ENCODE measurements at places on chromosomes 3 and 15.

DNA sequence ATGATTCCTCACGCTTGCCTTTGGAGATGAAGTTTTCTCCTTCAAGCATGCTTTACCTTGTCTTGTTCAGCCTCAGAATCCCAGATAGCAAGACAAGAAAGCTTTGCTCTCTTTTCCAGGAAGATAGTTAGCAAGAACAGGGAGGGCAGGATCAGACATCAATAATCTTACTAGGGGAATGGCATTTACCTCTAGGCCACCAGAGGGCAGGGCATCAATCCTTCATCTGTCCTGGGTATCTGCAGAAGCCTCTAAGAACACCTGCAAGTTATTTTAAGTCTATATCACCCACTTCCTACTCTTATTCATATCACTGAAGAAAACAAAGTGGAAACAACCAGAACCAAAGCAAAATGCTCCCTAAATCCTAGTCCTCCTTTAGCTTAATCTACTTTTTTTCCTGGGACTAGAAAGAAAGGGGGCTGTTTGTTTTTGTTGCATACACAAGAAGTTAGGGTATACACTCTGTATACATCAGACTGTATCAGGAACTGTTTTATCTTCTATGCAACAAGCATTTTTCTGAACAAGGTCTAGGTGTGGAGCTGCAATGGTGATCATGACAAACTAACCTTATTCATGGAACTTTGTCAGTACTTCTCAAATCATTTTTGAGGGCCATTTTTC, 862.5 kb downstream of the CADM2 start:
- no peak for DNase-seq

GRCh38 chr3:1079662-1080061, 13.2 kb upstream of the CNTN6 start:
- no peak for DNase-seq

GRCh38 chr3:192687488-192688152, 39.7 kb downstream of the FGF12 start:
- DNase-seq = no peak

DNA sequence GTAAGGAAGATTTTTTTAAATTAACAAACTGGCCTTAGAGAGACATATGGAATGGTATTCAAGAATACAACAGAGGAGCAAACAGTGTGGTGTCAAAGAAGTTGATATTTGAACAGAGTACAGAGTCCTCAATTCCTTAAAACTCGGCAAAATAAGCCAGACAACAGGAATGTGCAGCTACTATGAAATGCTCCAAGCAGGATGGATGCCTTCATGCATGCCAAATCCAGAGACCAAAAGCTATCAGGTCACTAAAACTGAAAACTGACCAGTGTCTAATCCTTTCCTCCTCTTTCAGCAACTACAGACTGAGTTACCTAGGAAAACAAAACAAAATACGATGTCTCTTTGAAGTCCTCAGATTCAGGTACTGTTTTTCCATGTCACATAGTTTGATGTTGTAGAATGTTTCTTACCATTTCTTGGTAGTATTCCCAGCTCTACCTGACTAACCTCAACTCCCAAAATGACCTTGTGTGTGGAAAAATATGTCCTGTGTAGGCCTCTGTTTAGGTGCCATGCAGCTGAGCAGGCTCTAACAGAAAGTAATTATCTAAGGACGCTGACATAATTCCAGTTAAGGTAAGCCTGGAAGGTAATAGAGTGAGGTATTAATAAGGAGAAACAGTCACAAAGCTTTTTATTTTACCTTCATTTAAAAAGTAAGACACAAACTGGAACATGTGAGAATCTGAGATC, 46.9 kb downstream of the TBL1XR1 start:
- no peak for DNase-seq

DNA sequence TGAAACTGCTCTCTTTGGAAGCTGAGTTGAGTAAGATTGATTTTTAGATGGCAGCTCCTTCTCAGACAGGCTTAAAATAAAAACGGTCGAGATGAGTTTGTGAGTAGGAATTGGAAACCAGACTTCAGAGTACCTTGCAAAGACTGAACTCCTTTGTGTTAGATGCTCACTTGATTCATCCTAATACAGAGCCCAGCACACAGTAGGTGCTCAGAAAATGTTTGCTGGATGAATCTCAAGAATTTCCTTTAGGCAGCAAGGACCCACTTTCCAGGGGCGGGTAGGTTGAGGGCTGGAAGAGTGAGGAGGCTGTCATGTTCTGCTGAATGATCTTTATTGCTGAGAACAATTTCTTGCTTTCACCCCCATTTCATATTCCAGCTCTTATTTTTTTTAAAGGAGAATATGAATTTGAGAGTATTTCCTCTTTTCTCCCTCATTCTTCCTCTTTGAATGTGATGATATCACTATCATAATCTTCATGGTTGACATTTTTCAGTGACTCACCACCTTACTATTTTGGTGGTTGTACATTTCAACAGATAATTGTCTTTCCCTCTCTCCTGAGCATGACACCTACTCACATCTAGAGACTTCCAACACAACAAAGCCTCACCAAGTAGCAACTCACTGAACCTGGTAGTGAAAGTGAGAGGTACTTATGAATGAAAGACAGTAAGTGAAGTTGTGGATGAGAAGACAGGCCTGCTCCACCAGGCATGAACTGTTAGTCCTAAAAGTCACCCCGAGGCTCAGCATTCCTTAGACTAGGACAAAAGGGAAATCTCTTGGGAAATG, 113.3 kb downstream of the PDCD6IP start:
- no peak for DNase-seq

- no peak for DNase-seq
Measured at GRCh38 chr15:85116494-85116893, 134.8 kb downstream of the PDE8A start.

DNA sequence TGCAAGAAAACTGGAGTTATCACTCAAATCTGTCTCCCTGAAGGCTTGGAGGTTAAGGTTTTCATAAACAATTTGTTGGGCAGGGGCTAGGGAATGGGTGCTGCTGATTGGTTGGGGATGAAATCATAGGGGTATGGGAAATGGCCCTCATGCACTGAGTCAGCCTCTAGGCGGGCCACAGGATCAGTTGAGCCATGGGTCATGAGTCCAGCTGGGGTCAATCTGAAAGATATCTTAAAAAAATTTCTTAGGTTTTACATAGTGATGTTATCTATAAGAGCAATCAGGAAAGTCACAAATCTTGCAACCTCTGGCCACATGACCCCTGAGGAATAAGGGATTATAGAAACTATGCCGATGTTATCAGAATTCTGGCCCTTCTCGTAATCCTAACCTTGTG, 491.7 kb downstream of the ZIC1 start:
- no peak for DNase-seq

DNA sequence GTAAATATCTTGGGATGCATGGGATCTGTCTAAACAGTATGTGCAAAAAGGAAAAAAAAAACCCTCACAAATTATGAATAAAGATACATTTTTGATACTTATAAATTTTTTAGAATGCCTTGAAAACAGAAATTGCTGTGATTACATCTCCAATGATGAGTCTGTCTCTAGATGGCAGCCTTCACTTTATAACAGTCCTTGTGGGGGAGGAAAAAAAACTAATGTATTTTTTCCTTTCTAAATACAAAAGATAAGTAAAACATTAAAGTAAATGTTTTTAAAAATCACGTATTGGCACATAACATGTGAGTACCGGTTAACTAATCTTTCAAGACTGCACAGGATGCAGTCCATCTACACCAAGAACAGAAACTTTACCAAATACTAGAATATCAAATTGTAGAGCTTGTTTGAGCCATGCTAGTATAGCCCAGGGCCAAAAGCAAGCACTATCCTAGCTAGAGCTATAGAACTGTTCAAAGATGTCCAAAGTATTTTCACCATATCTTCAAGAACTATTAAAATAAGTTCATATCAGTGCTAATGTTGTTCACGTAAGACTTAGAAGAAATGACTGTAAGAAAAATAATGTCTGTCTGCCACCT, 206.4 kb downstream of the STAG1 start:
- no peak for DNase-seq

DNA sequence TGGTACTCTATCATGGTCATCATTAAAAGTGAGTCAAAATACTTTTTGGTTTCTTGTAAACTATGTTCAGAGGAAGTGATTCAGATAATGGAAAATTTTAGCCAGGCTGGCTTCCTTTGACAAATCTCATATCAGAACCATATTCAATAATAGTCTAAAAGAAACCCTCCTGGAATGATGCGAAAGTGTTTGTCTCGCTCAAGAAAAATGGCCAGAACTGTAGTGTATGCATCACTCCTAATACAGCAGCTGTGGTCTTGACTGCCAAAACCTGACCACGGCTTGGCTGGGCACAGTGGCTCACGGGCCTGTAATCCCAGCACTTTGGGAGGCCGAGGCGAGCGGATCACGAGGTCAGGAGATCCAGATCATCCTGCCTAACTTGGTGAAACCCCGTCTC, 35.6 kb upstream of the KCNMB2 start:
- no peak for DNase-seq

GRCh38 chr15:75065467-75065850, 42.1 kb downstream of the PPCDC start:
- DNase-seq = no peak

DNA sequence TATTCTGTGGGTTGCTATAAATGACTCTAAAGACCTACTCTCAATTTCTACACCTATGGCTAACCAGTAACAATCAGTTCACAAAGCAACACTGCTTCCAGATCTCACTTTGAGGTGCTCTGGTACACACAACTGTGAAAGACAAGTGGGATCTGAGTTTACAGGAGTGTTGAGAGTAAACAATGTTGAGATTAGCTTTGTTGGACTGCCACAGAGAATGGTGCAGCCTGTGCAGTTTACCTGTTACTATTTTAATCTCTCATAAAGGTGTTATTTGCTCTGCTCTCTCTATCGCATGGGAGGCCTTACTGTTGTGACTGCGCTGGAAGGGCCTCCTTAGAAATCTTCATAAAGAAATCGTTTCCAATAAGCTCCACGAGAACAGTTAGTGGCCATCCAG, 112.0 kb downstream of the SOX2 start:
- no peak for DNase-seq

- DNase-seq = no peak
Measured at GRCh38 chr3:134302674-134303073, 52.0 kb upstream of the RYK start.

DNA sequence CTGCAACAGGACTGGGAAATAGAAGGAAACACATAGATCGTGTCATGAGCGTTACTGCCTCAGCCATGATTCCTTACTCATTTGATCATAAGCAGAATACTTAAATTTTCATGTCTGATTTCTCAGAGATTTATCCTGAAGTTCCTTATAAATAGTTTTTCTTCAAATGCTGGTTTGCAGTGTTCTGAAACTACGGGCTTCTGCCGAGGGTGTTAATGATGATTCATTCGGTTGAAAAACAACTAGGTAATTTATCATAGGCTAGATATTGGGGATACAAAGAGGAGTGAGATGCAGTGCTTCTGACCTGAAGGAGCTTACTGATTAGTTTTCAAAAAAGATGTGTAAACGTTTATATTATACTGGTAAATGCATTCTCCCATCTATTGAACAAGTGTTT, 428.9 kb downstream of the NLGN1 start:
- DNase-seq = no peak

DNA sequence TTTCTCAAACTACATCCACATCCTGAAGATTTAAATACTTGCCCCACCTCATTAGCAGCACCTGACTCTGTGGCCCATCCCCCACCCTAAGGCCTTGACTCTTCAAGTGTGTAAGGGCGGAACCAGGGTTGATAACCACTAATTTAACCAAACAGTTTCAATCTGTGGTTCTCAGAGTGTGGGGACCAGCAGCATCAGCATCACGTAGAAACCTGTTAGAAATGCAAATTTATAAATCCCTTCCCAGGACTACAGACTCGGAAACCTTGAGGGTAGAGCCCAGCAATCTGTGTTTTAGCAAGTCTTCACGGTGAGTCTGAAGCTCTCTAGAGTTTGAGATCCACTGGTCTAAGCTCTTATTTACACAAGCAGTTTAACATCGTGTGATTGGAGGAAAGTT, 12.4 kb downstream of the GNB4 start:
- DNase-seq = no peak

DNA sequence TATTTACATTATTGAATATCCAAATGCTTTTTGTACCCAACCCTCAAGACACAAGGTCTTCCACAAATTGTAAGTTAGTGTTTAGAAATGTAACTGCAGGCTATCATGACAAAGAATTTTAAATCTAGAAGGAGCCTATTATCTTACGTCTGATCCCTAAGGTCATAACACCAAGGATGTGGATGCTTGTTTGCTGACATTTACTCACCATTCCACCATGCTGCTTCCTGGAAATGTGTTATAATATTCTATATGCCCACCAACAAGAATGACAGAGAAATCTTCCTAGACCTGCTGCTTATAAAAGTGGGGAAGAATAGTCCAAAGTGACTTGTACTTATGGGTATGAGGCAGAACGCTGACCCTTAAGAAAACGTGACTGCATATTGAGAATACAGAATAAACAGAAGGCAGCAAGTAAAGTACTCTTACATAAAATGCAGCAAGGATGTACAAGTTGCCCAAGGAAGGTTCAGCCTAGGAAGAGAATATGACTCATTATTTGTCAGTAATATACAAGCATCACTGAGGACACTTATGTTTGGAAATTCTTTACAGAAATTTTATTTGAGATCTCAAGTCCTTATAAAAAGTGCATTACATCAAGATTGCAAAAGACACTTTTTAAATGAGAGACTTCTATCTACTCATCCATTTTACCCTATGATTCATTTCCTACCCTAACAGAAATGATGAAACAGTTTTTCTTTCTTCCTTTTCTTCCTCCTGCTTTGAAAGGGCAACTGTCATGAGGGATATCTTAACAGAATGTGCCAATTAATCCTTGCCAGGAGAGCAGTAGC, 59.6 kb downstream of the ESYT3 start:
- DNase-seq = no peak

- no peak for DNase-seq
Measured at GRCh38 chr15:60374209-60374608, 23.6 kb downstream of the ANXA2 start.

DNA sequence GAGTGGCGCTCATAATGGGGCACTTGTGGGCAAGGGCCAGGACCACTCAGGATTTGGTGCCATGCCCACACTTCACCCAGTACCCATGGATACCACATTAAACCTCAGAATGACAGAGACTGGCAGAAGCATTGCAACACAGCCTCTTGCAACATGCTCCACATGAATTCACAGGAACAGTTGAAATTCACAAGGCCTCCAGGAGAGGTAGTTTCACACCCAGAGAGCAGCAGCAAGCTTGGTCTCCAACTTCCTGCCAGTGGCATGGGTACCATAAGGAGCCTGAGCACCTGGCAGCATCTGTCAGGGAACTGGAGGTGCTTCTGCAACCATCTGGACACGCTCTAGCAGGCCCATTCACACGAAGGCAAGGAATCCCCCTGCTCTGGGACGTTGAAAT, 101.0 kb downstream of the OSBPL10 start:
- no peak for DNase-seq

DNA sequence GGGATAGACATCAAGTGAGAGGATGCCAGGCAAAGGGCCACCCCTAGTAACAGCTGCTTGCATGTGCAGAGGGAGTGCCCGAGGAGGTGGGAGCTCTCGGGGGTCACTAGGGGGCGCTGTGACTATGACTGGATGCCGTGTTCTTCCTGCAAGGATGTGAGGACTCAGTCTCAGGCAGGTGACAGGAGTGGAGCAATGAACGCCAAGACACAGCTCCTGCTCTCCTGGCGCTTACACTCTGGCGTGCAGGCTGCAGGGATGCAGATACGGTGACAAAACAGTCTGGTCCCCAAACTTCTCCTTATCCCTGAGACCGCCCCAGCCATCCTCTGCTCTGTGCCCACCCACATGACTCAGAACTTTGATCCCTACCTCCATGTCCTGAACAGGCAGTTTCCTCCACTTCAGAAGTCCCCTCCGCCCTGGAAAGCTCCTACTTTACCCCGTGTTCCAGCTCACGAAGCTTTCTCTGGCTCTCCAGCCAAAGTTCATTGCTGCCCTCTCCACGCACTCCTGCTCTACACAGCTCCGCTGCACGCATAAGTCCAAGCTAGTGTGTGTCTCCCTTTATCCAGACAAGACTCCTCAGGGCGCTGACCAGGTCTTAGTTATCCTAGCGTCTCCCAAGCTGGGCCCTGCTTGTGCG, 14.7 kb downstream of the RHOV start:
- DNase-seq = peak; percentile 59
